Ovary (tissue), 10 donors: ENCODE measurements at places on chromosomes 16 and 17. TPM values are rescaled to one million over a fixed set of nuclear protein-coding genes. Genes with fewer than 3 reads are reported as not detected.

GRCh38 chr16:1964506-1965395 lies at the start of gene RPS2:
TSS of gene RPS2 (minus strand) at chr16:1964826. CDS start at chr16:1964625, 201 bp downstream.
- H3K36me3 ChIP-seq, result no peaks in the 10 kb centered on the region
- H3K27me3 ChIP-seq, result no peaks in the 10 kb centered on the region
- H3K27ac ChIP-seq, result peak within 1 kb of the TSS; percentile 89
- peak; percentile 99 for DNase-seq

GRCh38 chr16:30656974-30657865 lies 1.0 kb upstream of the FBRS start:
- H3K27me3 ChIP-seq, result no peaks in the 10 kb centered on the region
- H3K27ac ChIP-seq, result no peak overlapping the region
- peak; percentile 54 for DNase-seq
- peak overlapping the region; percentile 44 for H3K4me3 ChIP-seq

DNA sequence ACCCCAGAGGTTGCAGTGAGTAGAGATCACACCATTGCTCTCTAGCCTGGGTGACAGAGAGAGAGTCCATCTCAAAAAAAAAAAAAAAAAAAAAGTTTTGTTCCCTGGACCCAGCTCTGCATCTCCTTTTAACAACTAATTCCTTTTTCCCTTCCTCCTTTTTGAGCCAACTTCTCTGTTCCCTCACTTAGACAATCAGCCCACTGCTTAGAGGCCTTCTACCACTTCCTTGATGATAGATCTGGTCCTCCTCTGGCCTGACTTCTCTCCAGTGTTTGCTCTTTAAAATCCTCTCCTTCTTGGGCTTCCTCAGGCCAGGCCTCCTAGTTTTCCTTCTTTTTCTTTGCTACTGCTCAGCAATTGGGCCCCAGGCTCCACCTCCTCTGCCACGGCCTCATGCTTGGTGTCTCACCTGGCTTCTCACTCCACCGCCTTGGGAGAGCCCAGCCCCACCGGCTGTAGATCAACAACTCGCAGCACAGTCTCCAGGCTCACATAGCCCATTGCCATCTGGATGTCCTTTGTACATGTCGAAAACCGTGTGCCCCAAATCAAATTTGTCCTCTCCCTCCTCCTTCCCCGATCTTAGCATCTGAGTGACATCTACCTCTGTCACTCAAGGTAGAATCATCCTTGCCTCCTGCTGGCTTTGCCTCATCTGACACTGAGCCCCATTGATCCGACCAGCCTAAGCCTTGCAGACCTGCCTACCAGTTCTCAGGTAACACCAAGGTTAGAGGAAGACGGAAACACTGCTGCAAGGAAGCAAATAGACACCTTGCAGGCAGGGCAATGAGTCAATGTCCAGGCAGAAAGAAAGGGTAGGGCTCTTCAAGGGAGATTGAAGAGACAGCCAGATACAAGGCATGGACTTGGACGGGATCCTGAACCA lies 17.4 kb downstream of the ARHGAP27 start:
- H3K4me3 ChIP-seq, result no peak overlapping the region
- H3K4me1 ChIP-seq, result no peaks in the 10 kb centered on the region
- H3K27me3 ChIP-seq, result no peaks in the 10 kb centered on the region
- DNase-seq, result no peak

DNA sequence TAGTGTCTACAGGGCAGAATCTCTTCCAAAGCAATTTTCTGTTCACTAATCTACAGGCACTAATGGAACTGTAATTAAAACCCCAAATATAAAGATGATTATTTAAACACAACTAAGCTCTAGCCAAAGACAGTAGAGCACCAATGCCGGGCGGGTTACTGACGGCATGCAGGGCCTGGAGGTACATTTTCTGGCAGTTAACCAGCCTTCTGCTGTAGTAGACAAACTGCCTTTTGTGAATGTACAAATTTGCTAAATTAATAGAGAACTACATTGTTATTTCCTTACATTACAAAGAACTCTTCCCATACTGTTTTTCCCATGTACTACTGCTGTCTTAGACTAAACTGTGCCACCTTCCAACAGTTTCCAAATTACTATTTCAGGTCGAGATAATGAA lies 107.8 kb downstream of the TRIM37 start:
- H3K4me1 ChIP-seq, result peaks cover 2% of the 10 kb centered on the region
- no peaks in the 10 kb centered on the region for H3K27me3 ChIP-seq
- no peaks in the 10 kb centered on the region for H3K36me3 ChIP-seq
- H3K27ac ChIP-seq, result no peak overlapping the region

DNA sequence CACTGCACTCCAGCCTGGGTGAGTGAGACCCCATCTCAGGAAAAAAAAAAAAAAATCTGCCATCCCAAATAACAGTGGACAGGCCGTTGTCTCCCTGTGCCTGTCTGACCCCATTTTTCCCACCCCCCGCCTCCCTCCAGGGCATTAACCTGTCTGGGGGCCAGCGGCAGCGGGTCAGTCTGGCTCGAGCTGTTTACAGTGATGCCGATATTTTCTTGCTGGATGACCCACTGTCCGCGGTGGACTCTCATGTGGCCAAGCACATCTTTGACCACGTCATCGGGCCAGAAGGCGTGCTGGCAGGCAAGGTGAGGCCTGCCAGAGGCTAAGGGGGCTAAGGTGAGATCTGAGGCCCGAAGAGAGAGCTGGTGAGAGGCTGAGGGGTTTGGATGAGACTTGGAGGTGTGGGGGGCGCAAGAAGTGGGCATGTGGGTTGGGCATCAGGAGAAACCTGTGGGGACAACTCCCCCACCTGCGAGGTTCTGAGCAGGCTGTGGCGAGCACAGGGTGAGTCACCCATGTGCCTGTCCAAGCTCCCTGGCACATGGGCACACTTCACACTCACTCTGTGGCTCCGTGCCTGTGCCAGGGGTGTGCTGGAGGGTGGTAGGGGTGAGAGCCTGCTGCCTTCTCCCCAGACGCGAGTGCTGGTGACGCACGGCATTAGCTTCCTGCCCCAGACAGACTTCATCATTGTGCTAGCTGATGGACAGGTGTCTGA lies 34.7 kb downstream of the ANKRD40 start:
- no peak overlapping the region for H3K4me3 ChIP-seq
- no peak overlapping the region for H3K27ac ChIP-seq
- H3K36me3 ChIP-seq, result no peaks in the 10 kb centered on the region
- no peaks in the 10 kb centered on the region for H3K4me1 ChIP-seq

DNA sequence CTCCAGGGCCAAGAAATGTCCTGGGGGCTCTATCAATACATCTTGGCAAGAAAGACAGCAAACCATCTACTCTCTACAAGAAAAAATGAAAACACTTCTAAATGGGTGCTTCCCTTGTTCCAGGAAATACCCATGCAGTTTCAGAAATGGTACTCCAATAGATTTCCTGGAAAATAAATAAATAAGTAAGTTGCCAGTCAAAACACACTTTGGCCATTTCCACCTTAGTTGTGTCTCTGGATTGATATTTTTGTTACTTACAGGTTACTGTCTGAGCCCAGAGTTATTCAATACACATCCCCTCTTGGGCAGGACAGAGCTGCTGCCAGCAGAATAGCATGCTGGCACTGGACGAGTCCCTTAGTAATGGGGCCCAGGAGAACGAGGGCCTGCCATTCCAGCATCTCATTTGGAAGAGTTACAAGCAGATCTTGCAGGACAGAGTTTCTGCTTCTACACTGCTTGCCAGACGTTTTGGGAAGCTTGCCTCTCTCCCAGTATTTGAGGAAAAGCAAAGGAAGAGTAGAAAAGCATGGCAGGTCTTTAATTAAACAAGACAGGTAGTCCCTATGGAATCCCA lies 100.5 kb downstream of the SMG6 start:
- H3K27me3 ChIP-seq, result no peaks in the 10 kb centered on the region
- no peaks in the 10 kb centered on the region for H3K36me3 ChIP-seq
- no peak overlapping the region for H3K27ac ChIP-seq
- H3K4me1 ChIP-seq, result peaks cover 9% of the 10 kb centered on the region
- no peak for DNase-seq
- no peak overlapping the region for H3K4me3 ChIP-seq

GRCh38 chr16:80718480-80719220 lies 85.7 kb downstream of the CDYL2 start:
- H3K27me3 ChIP-seq, result no peaks in the 10 kb centered on the region
- no peak for DNase-seq
- H3K27ac ChIP-seq, result no peak overlapping the region
- H3K4me3 ChIP-seq, result no peak overlapping the region
- H3K36me3 ChIP-seq, result no peaks in the 10 kb centered on the region
- H3K4me1 ChIP-seq, result no peaks in the 10 kb centered on the region

- DNase-seq, result no peak
- H3K27ac ChIP-seq, result no peak overlapping the region
- H3K27me3 ChIP-seq, result no peaks in the 10 kb centered on the region
- no peak overlapping the region for H3K4me3 ChIP-seq
- H3K36me3 ChIP-seq, result no peaks in the 10 kb centered on the region
Observed at GRCh38 chr17:34990921-34991365, 10.6 kb downstream of the LIG3 start.

DNA sequence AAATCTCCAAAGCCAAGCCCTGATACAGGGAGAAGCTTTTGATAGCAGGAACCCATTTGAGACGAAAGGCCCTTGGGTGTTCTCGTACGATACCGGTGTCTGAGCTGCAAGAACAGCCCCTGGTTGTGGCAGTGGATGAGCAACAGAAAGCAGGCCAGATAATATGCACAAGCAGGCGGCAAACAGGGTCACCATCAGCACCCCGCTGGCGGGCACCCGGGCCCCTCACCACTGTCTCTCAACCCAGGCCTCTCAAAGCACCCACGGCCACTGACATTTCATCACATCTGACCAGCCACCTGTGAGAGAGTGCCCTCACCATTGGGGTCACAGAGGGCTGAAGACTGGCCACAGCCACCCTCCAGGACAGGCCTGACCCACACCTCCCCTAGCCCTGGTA lies 230.4 kb downstream of the C16orf78 start:
- H3K27ac ChIP-seq, result no peak overlapping the region
- H3K4me3 ChIP-seq, result no peak overlapping the region
- no peak for DNase-seq
- H3K36me3 ChIP-seq, result no peaks in the 10 kb centered on the region
- H3K4me1 ChIP-seq, result no peaks in the 10 kb centered on the region

DNA sequence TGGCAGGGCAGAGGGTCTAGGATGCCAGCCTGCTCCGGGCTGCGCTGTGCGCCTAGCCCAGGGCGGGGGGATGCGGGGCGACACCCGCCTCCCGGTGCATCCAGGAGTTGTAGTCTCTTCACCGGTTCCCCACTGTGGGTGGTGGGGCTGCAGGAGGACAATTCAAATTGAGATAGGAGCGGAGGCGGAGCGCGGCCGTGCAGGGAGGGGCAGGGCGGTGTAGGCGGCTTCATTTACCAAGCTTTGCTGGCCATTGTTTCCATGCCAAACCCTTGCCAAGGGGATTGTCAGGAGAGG lies 2047.4 kb downstream of the TP53TG3F start:
- H3K36me3 ChIP-seq, result no peaks in the 10 kb centered on the region
- H3K27me3 ChIP-seq, result no peaks in the 10 kb centered on the region
- H3K4me3 ChIP-seq, result no peak overlapping the region
- DNase-seq, result no peak
- no peaks in the 10 kb centered on the region for H3K4me1 ChIP-seq

DNA sequence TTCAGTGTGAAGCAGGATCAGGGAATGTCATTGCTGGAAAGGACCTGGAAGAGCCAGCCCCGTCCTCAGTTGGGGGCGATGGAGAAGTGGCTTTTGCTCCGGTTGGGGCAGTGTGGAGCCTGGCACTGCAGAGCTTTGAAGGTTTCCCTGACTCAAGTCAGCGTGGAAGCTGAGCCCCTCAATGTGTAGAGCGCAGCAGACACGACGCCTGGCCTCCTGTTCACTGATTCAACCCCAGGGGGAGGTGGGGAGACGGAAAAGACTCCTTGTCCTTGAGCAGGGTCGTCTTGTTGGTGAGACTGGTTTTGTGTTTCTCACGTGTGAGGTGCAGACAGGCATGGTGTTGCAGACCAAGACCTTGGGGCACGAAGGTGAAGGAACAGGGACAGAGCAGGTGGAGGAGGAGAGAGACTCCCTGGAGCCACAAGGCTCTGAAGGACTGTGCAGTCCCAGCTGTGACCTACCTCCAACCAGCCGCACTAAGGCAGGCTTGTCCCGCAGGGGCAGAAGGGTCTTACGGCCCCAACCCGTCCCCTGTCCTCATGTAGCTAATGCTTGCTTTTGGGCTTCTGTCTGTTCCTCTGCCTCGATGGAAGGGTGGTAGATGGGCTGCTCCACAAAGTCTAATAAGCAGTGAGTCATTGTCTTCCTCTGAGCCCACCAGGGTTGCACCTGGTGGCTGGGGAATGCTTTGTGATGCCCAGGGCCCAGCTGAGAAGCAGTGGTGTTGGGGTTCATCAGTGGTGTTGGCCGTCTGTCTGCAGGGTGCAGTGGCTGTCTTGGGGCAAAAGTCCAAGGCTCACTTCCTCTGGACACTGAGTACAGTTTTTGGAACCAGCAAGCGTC lies 47.8 kb downstream of the MPRIP start:
- H3K36me3 ChIP-seq, result no peaks in the 10 kb centered on the region
- H3K27ac ChIP-seq, result no peak overlapping the region
- H3K27me3 ChIP-seq, result no peaks in the 10 kb centered on the region
- DNase-seq, result no peak

DNA sequence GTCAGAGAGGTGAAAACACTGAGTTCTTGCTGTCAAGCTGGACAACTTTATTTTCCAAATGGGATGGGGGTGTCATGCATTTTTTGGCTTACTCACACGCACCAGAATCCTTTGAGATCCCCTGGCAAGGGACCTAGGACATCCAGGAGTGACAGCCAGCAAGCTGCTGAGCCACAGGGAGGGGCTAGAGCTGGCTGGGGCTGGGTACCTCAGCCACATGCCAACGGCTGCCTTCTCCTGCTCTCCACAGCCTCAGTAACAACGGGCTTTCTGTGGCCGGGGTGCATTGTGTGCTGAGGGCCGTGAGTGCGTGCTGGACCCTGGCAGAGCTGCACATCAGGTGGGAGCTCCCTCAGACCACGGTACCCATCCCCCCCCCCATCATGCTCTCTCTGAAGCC lies 47.6 kb downstream of the NLRC5 start:
- H3K27me3 ChIP-seq, result no peaks in the 10 kb centered on the region
- no peaks in the 10 kb centered on the region for H3K4me1 ChIP-seq
- H3K36me3 ChIP-seq, result no peaks in the 10 kb centered on the region

DNA sequence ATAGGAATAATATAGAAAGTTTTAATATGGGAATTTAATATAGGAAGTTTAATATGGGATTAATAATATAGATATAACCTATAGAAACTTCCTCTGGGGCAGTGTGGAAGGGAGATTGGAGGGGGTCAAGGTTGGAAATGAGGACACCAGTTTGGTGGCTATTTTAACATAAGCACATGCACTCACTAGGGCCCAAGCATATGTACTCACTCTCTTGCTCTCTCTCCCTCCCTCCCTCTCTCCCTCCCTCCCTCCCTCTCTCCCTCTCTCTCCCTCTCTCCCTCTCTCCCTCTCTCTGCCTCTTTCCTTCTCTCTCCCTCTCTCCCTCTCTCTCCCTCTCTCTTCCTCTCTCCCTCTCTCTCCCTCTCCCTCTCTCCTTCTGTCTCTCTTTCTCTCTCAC lies 528.1 kb downstream of the NPIPA7 start:
- H3K4me3 ChIP-seq, result no peak overlapping the region
- H3K36me3 ChIP-seq, result no peaks in the 10 kb centered on the region
- H3K4me1 ChIP-seq, result no peaks in the 10 kb centered on the region
- H3K27me3 ChIP-seq, result no peaks in the 10 kb centered on the region

GRCh38 chr16:46991729-46992704 lies 18.5 kb upstream of the DNAJA2 start:
- no peaks in the 10 kb centered on the region for H3K36me3 ChIP-seq
- H3K27ac ChIP-seq, result no peak overlapping the region
- H3K4me1 ChIP-seq, result peaks cover 4% of the 10 kb centered on the region
- no peak overlapping the region for H3K4me3 ChIP-seq

Gene ZNF287
- total RNA-seq, result 2.8 TPM

Gene TBC1D3I
- total RNA-seq, result not detected

Gene GP1BA
- total RNA-seq, result not detected

Gene CDT1
- total RNA-seq, result 3.2 TPM

Gene HOXB13
- not detected for total RNA-seq

Gene GH2
- not detected for total RNA-seq

Gene CACNG1
- not detected for total RNA-seq
